ENCODE measurements at places on chromosomes 7 and 10. TPM values are rescaled to one million over a fixed set of nuclear protein-coding genes. Genes with fewer than 3 reads are reported as not detected.
A peak's percentile ranks its signal among the peaks of the same experiment; 100 is the strongest.

DNA sequence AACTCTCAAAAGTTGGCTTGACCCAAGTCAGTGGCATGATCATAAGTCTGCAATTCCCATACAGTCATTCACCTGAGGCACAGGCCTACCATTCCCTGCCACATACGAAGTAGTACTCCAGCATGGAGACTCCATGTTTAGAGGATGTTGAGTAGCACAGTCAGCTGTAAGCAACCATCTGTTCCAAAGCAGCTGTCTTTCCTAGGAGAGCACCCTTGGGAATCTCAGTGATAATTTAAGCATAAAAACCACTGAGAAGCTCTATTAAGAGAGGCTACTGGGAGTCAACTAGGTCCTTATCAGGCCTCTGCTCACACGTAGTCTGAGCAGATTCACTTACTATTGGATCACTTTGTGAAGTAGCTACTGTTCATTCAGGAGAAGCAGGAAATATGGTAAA lies 61.6 kb upstream of the UNC5B start:
- ATAC-seq, result no peak

DNA sequence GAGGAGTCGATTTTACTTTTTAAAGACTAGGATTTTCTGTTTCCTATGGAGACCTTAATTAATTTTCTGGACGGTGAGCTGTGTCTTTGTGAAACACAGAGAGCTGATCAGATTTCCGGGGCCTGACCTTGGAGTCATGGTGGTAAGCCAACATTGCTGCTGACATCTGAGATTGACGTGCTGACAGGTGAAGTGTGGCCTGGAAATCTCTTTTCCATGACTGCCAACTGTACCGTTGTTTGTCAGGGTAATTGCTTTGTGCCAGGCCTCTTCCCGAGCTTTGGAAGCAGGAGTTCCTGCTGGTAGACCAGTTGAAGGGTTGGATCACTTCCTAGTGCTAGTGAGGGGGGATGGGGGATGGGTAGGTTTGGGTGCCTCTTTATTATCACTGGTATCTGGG lies 71.2 kb downstream of the ADRA2A start:
- ATAC-seq, result no peak

Gene ACTL6B
- not detected for total RNA-seq

DNA sequence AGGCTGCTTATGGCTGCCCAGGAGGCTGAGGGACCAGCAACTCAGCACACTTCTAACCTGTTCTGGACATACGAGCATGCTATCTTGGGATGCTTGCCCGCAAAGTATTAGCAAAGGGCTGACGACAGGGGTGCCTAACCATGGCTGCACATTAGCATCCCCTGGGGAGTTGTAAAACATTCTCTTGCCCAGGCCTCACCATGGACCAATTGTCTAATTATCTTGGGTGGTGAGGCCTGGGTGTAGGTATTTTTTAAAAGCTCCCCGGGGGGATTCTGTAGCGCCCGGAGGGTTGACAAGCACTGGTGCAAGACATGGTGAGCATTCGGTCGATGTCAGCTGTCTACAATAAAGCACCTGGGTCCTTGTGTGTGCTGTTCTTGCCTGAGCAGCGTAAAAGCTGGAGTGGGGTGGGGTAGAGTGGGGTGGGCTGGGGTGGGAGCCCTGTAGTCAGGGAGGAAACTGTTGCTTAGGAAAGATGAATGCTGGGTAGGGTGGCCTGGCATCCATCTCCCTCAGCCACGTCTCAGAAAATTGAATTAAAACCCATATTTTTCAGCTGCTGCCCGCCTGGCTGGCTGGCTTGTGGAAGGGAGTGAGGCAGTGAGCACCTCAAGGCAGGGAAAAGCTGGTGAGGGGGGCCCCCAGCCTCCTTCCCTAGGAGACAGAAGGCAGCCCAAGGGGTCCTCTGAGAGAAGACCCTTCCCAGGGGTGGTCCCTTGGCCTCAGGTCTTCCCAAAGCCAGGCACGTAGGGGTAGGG lies 2.9 kb upstream of the ADCYAP1R1 start:
- ATAC-seq, result no peak

Gene ZYX
- 82.3 TPM for total RNA-seq

Gene AMPH
- total RNA-seq, result 0.16 TPM

- ATAC-seq, result no peak
Measured at GRCh38 chr10:31215052-31215451, 104.0 kb upstream of the ZEB1 start.

DNA sequence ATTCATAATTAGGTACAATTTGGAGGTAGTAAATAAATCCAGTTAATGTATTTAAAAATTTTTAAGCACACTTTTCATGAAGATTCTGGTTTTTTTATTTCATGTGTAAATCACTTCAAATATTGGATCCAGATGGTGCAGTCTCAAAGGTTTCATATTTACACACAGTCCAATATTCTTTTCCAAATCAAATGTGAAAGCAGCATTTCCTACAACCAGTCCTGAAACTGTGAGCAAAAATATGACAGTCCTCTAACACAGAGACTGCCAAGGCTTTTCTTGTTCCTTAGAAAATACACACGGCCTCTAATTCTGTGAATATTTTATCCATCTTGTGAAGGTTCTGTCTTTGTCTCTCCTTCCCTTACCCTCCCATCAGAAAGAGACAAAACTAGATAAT lies 645.9 kb downstream of the ARL4A start:
- ATAC-seq, result no peak

DNA sequence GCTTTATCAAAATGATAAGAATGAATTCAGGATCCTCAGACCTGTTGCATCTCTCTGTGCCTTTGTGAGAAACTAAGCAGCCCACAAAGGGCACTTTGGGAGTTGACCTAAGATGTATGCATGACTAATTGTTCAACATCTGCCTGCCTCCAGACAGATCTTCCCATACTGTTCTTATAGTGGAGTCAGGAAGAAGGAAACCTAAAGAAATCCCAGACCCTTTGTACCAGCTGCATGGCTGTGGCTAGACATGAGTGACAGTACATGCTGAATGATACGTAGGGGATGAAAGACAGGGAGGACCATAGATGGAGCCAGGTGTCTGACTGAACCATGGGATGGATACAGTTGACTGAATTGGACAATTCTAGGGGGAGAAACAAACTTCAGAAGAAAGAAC lies 148.7 kb upstream of the PCGF5 start:
- no peak for ATAC-seq

DNA sequence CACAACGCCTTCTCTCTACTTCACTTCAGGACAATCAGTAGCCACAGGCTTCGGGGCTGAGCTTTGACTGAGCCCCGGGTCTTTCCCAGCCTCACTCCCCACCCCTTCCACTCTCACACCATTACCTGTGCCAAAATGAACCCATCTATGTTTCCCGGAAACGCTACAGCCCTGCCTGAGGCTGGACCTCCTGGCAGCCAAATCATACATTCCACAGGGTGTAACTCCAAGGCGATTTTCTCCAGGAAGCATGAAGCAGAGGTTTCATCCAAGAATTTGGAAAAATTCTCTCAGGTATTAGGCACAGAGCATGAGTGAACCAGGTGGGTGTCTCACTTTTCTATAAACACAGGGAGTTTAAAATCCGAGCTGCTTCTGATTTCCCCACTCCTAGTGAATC lies 286.3 kb downstream of the TNS3 start:
- no peak for ATAC-seq

DNA sequence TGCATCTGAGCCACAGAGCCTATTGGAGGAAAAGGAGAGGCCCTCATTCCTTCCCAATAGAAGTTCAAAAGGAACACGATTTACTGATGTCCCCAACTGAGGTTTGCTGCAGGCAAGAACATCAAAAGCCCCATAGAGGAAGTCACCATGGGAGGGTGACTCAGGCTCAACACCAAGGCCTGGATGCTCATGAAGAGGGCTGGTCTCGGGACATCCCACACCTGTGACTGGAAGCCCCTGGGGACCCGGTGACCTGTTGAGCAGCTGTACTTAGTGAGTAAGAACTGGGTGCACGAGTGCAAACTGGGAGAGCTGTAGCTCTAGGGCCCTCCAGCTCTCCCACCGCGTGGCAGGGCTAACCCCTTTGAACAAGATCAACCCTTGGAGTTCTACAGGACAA lies 38.0 kb downstream of the CYTH3 start:
- ATAC-seq, result peak; percentile 39

DNA sequence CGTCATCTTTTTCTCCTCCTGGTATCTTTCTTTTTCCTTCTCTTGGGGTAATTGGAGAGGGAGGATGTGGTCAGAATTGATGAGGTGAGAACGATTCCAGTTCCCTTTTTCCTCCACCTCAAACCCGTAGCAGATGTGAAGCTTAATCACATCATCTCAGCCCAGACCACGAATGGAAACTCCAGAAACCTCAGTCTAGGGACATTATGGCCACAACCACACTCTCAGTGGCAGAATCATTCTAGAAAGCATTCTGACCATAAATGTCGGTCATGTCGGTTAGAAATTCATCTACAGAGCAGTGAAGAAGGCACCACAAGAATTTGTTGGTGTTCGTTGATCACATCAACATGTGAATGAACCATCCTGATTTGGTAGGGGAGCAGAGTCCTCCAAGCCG lies 78.7 kb downstream of the GATA3 start:
- no peak for ATAC-seq

Gene GPR146
- 2.3 TPM for total RNA-seq

- ATAC-seq, result no peak
Measured at GRCh38 chr7:85776691-85777345, 590.0 kb upstream of the SEMA3D start.

GRCh38 chr10:95400787-95401186 lies 110.0 kb upstream of the PDLIM1 start:
- ATAC-seq, result no peak

DNA sequence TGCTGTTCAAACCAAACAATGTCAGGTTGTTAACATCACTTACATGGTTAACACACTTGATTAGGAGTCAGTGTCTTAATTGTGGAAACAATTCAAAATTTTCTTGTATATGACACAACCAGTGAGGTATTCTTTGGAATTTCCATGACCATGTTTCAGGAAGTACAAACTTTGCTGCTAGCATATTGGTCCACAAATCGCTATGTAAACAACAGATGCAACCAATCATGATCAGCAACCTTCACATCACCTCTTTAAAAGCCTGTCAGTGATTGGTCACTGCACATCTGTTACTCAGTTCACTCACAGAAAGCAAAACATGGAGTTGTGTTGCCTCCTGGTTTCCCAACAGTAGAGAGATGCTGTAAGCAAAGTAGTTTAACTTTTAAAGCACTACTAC lies 108.9 kb upstream of the FAM3C start:
- no peak for ATAC-seq

- ATAC-seq, result peak; percentile 78
Measured at GRCh38 chr10:69716711-69717560, 84.8 kb upstream of the COL13A1 start.

Gene PAPOLB
- not detected for total RNA-seq

DNA sequence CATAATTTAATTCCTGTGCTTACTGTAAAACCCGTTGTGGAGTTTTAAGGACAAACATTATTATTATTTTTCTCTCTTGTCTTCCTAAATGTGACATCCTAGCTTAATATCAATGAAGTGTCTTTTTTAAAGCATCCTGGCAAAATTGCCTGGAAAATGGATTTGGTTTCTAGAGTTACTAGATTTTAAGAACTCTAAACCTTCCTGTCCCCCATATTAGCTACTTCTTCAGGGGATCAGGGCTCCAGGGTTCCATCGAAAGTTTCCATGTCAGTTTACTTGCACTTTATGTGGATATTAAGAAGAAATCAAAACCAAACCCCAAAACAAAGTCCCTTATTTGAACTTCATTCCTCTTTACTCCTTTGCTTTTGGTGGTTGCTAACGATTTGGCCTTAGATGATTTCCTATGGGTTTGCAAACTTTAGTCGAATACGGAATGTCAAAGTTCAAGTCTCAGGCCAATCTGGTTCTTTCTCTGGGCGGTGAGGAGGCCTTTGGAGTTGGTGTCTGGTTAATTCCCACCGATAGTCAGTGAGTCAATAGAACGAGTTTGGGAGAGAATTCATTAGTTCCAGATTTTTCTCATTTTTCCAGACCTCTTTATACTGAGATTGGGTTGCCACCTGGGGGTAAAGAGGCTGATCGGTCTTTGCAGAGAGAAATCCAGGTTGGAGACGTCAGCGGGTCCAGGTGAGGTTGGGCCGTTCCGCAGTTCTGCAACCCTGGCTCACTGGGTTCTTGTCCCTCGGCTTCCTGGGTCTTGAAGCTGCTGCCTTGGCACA lies 1.1 kb downstream of the CUX1 start:
- no peak for ATAC-seq

GRCh38 chr10:82378146-82378545 lies 503.2 kb downstream of the NRG3 start:
- ATAC-seq, result no peak

DNA sequence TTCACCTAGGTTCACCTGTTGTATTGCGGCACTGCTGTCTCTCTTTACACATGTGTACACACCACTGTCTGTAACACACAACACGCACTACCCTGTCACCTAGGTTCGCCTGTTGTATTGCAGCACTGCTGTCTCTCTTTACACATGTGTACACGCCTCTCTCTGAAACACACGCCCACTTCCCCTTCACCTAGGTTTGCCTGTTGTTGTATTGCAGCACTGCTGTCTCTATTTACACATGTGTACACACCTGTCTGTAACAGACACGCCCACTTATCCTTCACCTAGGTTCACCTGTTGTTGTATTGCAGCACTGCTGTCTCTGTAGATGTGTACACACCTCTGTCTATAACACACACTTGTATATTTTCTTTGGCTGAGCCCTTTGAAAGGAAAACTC lies 51.5 kb downstream of the WDR37 start:
- peak; percentile 62 for ATAC-seq

Gene IMMP2L
- 8.8 TPM for total RNA-seq

DNA sequence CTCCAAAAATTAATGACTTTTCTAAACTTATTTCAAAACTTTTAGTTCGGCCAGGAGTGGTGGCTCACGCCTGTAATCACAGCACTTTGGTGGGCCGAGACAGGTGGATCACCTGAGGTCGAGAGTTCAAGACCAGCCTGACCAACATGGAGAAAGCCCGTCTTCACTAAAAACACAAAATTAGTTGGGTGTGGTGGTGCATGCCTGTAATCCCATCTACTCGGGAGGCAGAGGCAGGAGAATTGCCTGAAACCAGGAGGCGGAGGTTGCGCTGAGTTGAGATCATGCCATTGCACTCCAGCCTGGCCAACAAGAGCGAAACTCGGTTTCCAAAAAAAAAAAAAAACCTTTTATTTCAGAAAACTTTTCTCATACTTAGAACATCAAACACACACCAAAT lies 8.3 kb downstream of the NAMPT start:
- ATAC-seq, result no peak

GRCh38 chr7:68125168-68125567 lies 1128.5 kb downstream of the TYW1 start:
- ATAC-seq, result no peak

DNA sequence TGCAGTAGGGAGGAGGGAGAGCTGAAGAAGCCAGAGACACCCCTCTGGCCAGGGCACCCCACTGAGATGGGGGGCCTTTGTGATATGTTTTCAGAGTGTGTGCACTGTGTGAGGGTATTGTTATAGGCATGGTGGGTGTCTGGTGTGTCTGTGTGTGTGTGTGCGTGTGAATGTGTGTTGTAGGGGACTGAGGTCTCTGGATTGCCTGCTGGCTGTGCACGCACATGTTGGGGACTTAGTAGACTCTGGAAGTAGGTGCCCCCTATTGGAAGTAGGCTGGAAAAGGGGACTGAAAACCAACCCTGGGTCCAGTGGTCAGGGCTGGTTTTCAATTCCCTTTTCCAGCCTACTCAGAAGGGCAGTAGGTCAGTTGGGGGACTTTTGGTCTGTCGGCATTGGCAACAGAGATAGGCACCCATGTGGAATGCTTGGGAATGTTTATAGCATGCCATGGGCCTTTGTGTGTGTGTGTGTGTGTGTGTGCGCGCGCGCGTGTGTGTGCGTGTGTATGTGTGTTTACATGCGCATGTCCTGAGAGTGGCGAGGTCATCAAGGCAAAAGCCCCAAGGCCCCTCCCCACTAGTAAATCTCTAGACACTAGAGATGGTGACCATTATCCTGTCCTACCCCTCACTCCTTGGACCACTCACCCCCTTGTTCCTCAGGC lies 78.8 kb downstream of the HIF1AN start:
- no peak for ATAC-seq

- ATAC-seq, result no peak
Measured at GRCh38 chr7:139597028-139597427, 73.5 kb downstream of the CLEC2L start.
